ENCODE measurements at places on chromosomes 16 and 17. TPM values are rescaled to one million over a fixed set of nuclear protein-coding genes. Genes with fewer than 3 reads are reported as not detected.

The WSCD1 gene
- total RNA-seq, result not detected

The XAF1 gene
- total RNA-seq, result 1.7 TPM

The XYLT1 gene
- total RNA-seq, result 11.1 TPM

The SKAP1 gene
- total RNA-seq, result not detected

The KRT31 gene
- total RNA-seq, result not detected

The ITGAE gene
- 47.8 TPM for total RNA-seq

The TSNAXIP1 gene
- 0.72 TPM for total RNA-seq

The SLX4 gene
- total RNA-seq, result 1.3 TPM

The GPR179 gene
- total RNA-seq, result not detected

The SCARF1 gene
- 0.28 TPM for total RNA-seq

The KRTAP4-4 gene
- not detected for total RNA-seq

The MTMR4 gene
- 42.5 TPM for total RNA-seq

The CTRB2 gene
- total RNA-seq, result not detected

The PERCC1 gene
- total RNA-seq, result not detected

The KRTAP17-1 gene
- total RNA-seq, result not detected

The ALOX15B gene
- total RNA-seq, result not detected

The APRT gene
- total RNA-seq, result 41.7 TPM

The CES5A gene
- total RNA-seq, result not detected

The ZNF213 gene
- total RNA-seq, result 0.72 TPM

The HOXB7 gene
- total RNA-seq, result 3.3 TPM

The SLC12A3 gene
- total RNA-seq, result not detected
